ENCODE measurements at places on chromosomes 3 and 15.

GRCh38 chr3:58074116-58074715 lies 66.0 kb downstream of the FLNB start:
- DNase-seq, result no peak

GRCh38 chr3:115401851-115402501 lies 221.3 kb upstream of the GAP43 start:
- DNase-seq, result no peak

DNA sequence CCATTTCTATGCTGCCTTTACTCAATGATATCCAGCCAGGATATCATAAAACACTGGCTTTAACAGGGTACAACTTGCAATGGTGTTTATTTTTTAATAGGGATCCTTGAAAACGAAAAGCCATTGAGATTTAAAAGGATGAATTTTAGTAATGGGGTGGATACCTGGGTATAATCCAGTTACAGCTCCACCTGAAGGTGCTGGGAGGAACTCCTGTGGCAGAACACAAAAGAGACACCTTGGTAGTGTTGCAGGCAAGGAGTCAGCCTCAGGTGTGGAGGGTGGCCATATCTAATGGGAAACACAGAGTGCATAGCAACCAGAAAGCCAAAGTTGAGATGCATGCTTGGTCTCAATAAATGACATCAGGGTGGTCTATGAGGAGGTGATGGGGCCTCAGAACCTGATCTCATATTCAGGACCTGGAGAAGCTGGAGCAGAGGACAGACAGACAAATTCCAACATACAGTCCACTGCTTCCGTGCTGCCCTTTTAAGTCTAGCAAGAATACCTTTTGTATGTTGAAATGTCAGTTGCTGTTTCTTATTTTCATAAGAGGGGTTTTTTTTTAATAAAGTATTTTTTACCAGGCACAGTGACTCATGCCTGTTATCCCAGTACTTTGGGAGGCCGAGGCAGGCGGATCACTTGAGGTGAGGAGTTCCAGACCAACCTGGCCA lies 12.0 kb upstream of the PAQR9 start:
- DNase-seq, result no peak

- no peak for DNase-seq
Observed at GRCh38 chr3:45947361-45947760, 4.1 kb downstream of the CXCR6 start.

GRCh38 chr3:50192689-50193141 lies 1.3 kb downstream of the GNAT1 start:
- peak; percentile 81 for DNase-seq
